ENCODE measurements at places on chromosomes 1 and 21.

DNA sequence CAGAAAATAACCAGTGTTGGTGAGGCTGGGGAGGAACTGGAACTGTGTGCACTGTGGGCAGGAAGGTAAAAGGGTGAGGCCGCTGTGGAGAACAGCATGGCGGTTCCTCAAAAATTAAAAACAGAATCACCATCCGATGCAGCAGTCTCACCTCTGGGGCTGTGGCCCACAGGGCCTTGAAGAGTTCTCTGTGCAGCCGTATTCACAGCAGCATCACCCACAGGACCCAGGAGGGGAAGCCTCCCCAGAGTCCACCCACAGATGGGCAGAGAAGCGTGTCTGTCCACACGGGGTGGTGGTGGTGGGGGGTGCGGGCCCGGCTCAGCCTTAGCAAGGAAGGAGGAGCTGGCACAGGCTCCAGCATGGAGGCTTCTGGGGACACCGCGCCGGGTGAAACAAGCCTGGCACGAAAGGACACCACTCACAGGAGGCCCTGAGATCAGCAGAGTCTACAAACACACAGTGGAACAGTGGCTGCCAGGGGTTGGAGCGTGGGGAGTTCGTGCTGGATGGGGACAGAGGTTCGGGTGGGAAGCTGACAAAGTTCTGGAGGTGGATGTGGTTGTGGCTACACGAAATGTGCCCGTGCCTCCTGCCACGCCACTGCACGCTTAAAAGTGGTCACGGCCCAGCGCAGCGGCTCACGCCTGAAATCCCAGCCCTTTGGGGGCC lies 11.5 kb downstream of the MORN1 start:
- DNase-seq = no peak

GRCh38 chr1:223739366-223740037 lies 27.2 kb downstream of the CAPN2 start:
- no peak for DNase-seq

GRCh38 chr1:18950401-18951026 lies 6.0 kb downstream of the IFFO2 start:
- DNase-seq = peak; percentile 60

DNA sequence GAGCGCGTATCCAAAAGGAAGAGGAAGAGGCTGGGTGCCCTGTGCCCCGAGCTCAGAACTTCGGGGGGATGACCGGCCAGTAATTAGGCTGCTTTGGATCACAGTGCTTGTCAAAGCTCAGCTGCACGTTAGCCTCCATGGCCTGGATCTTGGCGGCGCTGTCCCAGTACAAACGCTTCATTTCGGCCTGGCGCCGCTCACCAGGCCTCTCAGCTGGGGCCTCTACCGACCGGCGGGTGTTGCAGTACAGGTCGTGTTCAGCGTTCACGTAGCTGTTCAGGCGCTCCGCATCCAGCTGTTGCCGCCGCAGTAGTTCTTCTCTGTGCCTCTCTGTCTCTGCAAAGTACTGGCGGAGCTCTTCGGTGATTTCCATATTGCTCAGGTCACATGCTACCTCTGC lies 1.4 kb upstream of the ZNF326 start:
- no peak for DNase-seq

DNA sequence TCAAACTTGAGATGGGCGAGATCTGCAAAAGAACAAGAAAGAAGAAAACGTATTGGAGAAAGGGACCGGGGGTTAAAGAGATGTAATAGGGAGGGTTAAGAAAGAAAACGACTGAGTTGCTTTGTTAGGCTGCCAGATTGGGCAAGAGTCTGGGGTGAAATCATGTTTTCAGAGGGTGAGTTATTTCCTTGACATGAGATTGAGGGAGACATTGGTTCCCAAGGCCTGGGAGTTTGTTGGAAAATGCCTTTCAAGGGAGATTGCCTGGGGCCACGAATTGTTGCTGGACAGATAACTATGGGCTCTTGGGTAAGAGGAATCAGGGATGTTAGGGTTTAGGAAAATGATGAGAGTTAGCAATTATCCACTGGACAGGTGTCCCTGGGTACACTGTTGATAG lies 776 bp upstream of the CADM3 start:
- no peak for DNase-seq

- no peak for DNase-seq
Measured at GRCh38 chr1:223755432-223755792, 43.1 kb downstream of the CAPN2 start.

- no peak for DNase-seq
Measured at GRCh38 chr1:116674011-116674531, 6.5 kb upstream of the IGSF3 start.

DNA sequence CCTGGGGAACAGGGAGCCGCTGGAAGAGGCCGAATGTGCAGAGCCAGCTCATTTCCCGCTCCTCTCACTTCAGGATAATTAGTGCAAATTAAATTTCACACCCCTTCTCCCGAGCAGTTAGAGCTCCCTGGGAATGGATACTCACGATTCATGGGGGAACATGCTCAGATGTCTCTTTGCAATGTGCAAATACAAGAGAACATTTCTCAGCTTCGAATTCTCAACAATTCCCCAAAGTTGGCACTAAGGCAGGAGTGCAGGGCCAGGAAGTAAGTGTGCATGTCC lies 54.9 kb downstream of the CAMK2N1 start:
- no peak for DNase-seq

GRCh38 chr1:60103186-60103585 lies 29.6 kb upstream of the C1orf87 start:
- DNase-seq = no peak

DNA sequence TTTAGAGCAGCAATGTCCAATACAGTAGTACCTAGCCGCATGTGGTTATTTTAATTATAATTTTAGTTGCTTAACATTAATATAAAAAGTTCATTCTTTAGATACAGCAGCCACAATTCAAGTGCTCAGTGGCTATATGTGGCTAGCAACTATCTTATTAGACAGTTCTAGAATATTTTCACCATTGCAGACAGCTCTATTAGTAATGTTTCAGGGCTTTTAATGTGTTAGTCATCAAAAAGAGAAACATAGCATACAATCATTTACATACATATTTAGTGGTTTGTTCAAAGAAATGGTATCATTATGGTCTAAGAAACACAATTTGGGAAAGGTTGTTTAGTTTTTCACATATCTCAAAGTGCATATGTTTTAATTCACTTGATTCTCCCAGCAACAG lies 66.6 kb upstream of the DYNLT5 start:
- DNase-seq = no peak

DNA sequence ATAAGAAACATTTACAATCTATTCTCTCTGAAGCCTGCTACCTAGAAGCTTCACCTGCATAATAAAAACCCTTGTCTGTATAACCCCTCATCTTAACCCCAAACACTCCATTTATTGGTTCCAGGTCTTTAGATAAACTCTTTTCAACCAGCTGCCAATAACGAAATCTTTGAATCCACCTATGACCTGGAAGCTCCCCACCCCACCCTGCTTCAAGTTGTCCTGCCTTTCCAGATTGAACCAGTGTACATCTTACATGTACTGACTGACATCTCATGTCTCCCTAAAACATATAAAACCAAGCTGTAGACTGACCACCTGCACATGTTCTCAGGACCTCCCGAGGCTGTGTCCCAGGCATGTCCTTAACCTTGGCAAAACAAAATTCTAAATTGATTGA lies 50.7 kb upstream of the VWA5B1 start:
- no peak for DNase-seq

All from C1 segment of cervical spinal cord (tissue), 14 donors.